Stimulated activated CD8-positive, alpha-beta memory T cell treated with anti-CD3 and anti-CD28 coated beads, Interleukin-7, amount 100 ng/mL, for 1 hour (primary cell): ENCODE measurements at places on chromosomes 5 and 9.

DNA sequence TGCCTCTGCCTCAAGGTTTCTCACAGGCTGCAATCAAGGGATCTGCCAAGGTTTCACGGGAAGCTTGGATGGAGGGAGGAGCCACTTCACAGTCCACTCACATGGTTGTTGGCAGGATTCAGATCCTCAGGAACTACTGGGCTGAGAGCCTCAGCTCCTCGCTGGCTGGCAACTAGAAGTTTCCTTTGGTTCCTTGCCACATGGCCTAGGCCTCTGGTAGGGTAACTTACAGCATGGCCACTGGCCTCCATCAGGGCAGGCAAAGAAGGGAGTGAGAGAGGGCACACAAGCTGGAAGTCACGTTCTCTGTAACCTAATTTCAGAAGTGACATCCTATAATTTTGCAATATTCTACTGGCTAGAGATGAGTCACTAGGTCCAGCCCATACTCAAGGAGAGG, 32.2 kb downstream of the SPOCK1 start:
- no peak for DNase-seq

- DNase-seq: no peak
Observed at GRCh38 chr5:107969847-107970246, 299.1 kb upstream of the EFNA5 start.

GRCh38 chr5:87120518-87121303, 147.0 kb upstream of the RASA1 start:
- DNase-seq: no peak

GRCh38 chr5:116528519-116529234, 45.9 kb downstream of the SEMA6A start:
- DNase-seq: no peak

DNA sequence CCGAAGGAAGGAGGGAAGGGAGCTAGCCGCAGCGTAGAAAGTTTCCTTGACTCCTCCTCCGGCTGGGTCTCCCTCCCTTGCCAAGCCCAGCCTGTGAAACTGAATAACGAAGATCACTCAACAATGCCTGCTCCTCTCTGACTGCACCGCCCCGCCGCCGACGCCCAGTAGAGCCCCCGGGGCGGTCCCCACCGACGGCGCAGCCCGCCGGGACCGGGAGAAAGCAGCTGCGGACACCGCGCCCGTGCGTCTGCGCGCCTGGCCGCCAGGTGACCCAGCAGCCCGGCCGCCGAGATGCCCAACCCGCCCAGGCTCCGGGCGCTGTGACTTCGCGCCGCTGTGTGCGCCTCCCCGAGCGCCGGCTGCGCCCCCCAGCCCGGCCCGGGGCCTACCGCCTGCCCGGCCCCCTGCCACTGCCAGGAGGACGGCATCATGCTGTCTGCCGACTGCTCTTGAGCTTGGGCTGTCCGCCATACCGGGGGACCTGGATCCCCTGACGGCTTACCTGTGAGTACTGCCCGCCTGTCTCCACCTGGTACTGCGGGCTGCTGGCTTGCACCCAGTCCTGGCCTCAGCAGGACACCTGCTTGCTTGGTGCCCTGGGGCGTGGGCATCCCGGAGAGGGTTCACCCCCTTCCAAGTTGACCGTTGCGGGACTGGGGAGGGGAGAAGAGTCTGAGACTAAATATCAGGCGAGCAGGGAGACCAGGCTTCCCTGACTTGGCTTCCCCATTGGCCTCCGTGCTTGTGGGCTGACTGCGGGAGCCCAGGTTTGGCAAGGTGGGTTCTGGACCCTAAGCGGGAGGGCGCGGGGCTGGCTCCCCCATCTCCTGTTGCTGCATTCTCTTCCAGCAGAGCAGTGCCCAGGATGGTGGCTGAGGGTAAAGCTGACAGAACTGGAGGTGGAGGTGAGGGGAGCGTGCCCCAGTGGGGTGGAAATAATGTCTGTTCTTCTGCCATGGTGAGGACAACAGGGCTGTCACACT, 26.2 kb upstream of the SPTLC1 start:
- no peak for DNase-seq

- no peak for DNase-seq
Observed at GRCh38 chr5:132265336-132266030, 8.0 kb downstream of the PDLIM4 start.

DNA sequence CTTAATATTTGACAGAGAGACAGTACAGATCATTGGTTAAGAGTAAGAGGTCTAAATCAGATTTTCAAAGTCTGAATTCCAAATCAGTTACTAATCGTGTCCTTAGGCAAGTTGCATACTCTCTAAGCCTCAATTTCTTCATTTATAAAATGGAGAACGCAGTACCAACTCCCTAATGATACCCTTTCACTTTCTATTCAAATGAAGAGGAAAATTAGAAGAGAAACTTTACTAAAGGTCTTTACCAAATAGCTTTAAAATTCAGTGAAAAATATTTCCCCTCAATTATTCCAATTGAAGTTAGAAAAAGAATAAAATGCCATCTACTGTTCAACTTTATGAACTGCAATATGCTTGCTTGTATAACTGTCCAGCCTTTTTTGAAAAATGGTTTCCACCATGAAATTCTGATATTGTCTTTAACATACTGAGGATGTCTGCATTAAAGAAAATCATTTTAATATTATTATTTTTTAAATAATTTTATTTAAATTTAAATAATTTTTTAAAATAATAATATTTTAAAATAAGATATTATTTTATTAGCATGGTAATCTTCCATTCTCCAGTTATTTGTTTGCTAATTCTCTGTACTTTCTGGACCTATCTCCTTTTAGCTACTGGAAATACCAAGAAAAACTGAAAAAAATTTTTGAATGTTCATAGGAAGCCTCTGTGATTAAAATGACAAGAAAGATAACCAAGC, 36.0 kb downstream of the POC5 start:
- DNase-seq: no peak

GRCh38 chr9:29796291-29796952, 2223.1 kb upstream of the C9orf72 start:
- no peak for DNase-seq

DNA sequence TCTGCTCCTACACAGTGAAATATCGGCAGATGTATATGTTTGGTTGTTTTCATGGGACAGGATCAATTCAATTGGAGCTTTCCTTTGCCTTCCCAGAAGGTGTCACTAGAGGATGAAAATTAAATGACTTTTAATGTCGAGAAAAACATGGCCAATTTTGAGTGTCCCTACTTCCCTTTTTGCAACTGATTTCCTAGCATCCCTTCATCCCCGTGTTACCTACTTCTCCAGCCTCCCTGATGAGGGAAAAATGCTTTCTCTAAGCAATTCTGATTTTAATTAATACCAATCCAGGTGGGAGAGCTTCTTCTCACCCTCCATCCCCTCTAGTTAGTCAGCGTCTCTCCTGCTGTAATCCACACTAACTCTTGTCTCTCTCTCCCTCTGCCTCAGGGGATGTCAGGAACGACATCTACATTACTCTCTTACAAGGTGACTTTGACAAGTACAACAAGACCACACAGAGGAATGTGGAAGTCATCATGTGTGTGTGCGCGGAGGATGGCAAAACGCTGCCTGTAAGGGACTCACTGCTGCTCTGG, 64.9 kb downstream of the DOCK2 start:
- no peak for DNase-seq

DNA sequence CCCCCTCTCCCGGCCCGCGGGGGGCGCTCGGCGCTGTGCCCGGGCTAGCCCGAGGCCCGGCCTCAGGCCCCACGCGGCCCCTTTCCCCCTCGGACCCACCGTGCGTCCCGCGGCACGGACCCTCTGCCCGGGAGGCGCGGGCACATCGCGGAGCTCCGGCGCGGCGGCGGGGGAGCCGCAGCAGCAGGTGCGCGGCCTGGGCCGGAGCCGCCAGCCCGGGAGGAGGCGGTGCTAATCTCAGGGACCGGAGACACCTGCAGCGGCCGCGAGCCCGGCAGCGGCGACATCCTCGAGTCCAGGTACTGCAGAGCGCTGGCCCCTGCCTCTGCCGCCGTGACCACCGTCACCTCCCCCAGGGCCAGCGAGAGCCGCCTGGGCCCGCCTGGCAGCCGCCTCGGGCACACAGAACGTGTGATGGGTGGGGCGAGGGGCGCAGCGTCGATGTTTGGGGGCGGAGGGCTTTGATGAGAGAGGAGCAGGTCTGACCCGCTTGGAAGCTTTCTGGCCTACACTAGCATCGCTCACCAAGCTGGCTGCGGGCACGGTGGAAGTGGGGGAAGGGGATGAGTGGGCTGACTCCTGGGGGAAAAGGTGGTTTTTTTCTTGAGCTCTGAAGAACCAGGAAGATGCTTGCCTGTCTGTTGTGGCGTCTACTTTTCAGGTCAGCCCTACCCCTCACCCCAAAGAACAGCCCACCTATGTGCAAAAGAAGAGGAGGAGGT, 524 bp downstream of the CYFIP2 start:
- no peak for DNase-seq

DNA sequence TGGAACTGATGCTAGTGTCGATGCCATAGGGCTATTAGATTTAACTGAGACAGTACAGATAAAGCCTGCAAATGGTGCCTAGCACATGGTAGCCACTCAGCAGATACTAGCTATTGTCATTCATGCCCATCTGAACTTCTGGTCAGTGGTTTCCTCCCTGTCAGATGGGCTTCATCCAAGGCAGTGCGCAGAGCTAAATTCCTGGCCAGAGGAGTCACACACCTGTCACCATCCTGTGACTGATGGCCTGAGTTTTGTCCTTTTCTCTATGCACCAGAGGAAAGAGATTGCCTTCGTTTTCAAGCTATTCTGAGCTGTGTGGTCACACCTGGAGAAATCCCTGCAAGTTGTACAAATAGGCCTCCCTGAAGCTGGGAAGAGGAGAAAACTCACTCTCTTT, 34.7 kb downstream of the MSX2 start:
- DNase-seq: no peak

- DNase-seq: no peak
Observed at GRCh38 chr5:80198399-80198798, 57.4 kb downstream of the SERINC5 start.

DNA sequence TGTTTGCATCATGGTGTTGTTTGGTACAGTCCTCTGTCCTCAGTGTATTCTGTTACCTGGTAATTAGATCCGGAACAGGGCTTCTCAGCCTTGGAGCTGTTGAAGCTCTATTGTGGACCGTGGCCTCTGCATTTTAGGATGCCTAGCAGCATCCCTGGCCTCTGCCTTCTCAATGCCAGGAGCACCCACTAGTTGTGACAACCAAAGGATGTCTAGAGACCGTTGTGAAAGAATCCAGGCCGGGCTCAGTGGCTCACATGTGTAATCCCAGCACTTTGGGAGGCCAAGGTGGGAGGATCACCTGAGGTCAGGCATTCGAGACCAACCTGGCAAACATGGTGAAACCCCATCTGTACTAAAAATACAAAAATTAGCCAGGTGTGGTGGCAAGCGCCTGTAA, 159.6 kb downstream of the CACNA1B start:
- DNase-seq: no peak

- no peak for DNase-seq
Observed at GRCh38 chr5:14420101-14420811, 161.3 kb upstream of the OTULINL start.

DNA sequence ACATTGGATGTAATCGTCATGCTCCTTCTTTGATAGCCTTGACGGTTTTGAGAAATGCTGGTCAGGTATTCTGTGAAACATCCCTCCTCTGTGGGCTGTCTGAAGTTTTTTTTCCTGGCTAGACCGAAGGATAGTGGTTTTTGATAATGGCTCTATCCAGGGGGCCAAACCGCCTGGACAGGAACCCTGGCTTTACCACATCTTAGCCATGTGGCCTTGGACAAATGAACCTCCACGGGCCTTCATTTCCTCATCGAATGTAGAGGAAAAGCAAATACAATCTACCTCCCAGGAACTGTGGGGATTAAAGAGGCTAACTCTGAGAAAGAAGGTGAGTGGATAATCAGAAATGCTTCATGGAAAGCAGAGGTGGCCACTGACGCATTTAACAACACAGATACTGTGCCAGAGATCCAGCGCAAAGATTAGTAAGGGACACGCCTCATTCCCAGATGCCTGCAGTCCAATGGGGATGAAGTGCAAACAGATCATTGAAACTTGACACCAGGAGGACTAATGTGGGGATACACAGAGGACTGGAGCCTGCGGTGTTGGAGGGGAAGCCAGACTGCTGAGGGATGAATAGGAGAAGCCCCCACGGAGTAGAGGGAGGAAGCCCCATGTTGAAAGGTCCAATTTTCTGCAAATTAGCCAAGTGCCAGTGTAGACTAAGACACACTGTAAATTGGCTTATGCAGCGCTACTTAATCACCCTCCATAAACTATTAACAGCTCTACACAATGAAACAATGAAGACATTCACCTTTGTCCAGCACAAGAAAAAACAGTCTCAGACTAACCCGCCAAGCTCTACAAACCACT, 41.6 kb downstream of the MYO10 start:
- no peak for DNase-seq

DNA sequence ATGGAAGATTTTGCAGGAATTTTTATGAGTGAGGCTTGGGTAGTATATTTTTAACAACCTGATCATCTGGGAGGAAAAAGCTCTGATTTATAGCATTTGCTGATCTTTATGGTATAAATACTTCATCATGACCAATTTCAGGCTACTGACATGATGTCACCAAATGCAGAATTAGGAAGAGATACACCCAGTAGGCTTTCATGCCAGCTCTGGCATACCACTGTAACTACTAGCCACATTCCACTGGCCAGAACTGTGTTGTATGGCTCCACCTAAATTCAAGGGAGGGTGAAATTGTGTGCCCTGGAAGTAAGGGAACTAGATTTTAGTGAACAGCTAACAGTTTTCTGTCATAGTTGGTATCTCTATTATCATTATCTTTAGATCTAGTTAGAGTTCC, 17.6 kb downstream of the AP3S1 start:
- no peak for DNase-seq

DNA sequence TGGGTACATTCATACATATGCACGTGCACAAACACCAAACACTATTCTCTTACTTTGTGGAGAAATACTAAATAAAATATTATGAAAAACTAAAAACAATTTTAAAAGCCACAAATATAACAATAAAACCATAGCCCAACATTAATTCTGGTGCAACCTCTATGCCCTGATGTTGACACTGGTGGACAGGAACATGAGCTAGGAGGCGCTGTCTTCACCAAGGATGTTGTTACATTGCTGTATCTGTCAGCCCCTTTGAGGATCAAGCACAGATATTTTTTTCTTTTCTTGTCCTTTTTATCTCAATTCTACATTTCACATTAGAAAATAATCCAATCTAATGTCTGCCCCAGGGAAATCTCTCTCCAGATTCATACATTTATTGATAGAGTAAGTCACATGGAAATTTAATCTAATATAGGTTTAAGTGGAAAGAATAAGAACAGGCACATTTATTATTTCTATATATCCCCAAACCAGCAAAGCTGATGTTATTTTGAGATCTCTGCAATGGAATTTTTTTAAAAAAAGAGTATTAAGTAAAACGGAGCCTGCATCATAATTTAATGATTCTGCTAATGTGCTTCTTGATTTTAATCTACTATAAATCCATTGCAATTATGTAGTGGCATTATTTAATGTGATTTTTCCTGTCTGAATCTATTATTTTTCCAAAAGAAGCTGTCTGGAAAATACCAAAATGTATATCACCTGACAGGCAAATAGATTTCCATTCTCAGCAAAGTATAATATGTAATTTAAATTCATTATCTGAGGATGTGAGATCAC, 716.5 kb downstream of the MTRR start:
- DNase-seq: no peak
